HCT116 (cell line): ENCODE measurements at places on chromosomes 2 and 18. TPM values are rescaled to one million over a fixed set of nuclear protein-coding genes. Genes with fewer than 3 reads are reported as not detected.

GRCh38 chr2:217911283-217912097 lies 91.3 kb downstream of the TNS1 start:
- no peak for DNase-seq

The LMAN2L gene
- 15.2 TPM for total RNA-seq

GRCh38 chr2:106579750-106580197 lies 92.6 kb downstream of the CD8B2 start:
- no peak for DNase-seq

The HRH4 gene
- not detected for total RNA-seq

The INPP5D gene
- total RNA-seq = 1.8 TPM

- no peak for DNase-seq
These were observed 13.5 kb upstream of the PRSS56 start for GRCh38 chr2:232506709-232507108.

DNA sequence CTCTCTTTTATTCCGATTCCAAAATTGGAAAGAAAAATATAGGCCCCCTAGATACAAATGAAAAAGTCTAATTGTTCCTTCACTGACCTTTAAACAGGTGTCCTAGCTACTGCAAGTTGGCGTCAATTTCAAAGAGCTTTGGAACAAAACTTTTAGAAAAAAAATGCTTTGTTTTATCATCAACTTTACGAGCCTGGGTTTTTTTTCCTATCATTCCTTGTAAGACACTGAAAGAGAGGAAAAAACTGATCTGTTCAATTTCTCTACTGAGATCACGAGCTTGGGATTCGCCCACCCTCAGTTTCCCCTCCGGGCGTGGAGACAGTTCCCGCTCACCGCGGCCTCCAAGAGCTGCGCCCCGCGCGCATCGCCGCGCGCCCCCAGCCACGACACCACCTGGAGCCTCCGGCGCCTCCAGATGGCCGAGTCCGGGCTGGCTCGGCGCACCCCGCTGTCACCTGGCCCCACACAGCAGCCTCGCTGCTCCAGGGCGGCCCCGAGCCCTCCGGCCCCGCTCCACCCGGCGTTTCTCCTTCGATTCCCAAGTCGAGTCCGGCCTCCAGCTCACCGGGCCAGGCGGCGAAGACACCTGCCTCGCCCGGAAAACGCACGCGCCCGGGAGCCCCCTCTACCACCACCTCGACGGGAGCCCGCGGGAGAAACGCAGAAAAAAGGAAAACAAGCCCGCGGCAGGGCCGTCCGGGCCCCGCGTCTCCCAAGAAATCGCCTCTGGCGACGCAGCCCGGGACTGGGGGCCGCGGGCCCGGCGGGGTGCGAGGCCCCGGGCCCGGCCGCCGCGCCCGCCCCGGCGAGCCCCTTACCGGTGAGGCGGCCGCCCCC lies 656 bp downstream of the TBC1D8 start:
- DNase-seq = no peak

The SLC25A12 gene
- 16.0 TPM for total RNA-seq

- no peak for DNase-seq
These were observed 3.9 kb upstream of the C2orf69 start for GRCh38 chr2:199907008-199907714.

GRCh38 chr2:208415897-208416296 lies 9.3 kb downstream of the PTH2R start:
- DNase-seq = no peak

The VAPA gene
- total RNA-seq = 295 TPM

DNA sequence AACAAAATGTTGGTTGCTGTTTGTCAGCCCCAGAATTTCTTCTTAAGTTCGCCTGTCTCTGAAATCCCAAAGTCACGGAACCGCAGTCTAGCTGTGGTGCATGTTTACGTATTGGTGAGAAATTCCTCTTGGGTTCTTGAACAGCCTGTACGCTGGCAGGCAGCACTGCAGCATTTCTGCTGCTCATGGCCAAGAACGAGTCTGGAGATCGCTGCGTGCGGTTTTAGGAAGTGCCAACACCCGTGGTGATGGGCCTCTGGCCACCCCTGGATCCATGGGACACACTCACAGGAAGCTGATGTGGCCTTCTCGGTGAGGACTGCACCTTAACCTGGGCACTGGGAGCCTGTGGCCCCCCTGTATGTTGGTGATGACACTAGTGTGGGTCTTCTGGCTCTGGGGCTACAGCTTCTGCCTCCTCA lies 23.7 kb downstream of the ASB1 start:
- no peak for DNase-seq

GRCh38 chr2:128687565-128687964 lies 368.9 kb upstream of the HS6ST1 start:
- no peak for DNase-seq

DNA sequence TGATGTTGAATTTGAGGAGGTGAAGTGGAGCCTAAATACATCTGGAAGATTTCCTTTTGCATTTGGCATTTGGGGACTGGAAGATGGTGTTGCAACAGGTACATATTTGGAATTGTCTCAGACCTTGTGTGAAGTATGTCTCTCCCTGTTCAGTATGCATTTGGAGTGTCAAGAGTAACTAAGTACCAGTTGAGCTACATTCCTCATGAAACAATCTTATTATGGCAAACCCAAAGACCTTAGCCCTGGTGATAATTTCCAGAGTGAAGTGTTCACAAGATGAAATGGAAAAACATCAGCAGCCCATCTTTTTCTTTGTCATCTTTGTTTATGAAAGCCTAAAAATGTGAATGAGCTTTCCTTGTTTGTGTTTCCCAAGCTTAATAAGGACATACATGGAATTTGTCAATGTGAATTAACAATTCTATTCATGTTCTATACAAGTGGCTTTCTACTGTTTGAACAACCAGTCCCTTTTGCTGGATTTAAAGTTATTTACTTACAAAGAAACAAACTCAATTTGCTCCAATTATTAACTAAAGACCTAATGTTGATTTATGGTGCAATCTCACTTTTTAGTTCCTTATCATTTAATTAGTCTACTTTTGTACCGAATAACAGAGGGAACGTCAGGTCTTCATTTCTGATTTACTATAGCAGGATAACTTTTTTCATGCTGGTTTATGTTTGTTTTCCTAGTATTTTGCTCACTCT lies 42.1 kb upstream of the PPP1R1C start:
- DNase-seq = no peak
